ENCODE measurements at places on chromosomes 5 and 9.

GRCh38 chr9:16519001-16519400 is 351.5 kb downstream of the BNC2 start:
- no peak for DNase-seq

DNA sequence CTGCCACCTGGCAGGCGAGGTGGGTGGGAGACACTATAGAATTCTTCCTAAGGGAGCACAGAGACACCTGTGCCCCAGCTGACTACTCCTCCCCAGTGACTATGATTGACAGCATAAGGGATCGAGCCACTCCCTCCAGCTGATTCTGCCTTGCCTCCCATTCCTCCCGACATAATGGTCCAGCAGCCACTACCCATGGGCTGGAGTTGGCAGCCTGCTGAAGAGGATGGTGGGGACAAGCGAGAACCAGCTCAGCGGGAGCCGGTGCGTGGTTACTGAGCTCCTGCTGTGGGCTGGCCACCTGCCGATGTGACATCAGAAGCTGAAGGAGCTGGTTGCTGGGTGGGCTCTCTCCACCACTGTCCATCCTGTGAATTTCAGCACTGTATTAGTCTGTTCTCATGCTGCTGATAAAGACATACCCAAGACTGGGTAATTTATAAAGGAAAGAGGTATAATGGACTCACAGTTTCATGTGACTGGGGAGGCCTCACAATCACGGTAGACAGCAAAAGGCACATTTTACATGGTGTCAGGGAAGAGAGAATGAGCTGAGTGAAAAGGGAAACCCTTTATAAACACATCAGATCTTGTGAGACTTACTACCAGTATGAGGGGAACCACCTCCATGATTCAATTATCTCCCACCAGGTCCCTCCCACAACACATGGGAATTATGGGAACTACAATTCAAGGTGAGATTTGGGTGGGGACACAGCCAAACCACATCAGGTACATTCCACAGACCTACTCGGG is 12.1 kb upstream of the NCS1 start:
- DNase-seq: no peak

DNA sequence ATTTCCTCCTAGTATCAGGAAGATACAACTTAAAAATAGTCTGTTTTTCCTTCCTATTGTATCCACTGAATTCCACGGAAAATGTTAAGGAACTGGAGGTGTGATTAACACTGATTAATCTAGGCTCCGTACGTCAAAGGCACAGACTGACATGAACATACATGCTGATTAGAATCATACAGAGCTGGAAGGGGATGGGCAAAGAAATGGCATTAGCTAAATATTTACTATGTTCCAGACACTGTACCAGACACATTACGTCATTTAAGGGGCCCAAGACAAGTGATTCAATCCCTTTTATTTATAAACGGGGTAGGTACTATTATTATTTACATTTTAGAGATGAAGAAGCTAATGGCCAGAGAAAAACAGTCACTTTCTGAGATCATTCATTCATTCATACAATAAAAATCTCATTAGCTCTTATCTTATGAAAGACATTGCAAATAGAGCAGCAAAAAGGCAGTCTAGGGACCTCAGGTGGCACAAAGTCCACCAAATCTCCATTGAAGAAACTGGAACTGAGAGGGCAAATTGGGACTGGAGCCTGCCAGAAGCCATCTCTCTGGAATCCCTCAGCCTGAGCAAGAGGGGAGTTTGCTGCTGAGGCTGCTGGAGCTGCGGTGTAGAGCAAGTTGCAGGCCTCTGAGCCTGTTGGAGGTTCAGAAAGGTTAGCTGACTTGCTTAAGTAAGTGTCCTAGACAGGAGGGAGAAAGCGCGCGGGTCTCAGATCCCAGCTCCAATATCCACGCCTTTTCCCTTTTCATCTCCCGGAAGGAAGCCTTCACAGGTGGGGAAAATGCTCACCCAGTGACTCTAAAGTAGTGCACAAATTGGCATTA is 1.6 kb upstream of the TGFBR1 start:
- DNase-seq: no peak

GRCh38 chr5:42900734-42901133 is 89.0 kb upstream of the SELENOP start:
- DNase-seq: no peak

Data from astrocyte (in vitro differentiated cells and primary cell).